ENCODE measurements at places on chromosomes 1 and 21.

DNA sequence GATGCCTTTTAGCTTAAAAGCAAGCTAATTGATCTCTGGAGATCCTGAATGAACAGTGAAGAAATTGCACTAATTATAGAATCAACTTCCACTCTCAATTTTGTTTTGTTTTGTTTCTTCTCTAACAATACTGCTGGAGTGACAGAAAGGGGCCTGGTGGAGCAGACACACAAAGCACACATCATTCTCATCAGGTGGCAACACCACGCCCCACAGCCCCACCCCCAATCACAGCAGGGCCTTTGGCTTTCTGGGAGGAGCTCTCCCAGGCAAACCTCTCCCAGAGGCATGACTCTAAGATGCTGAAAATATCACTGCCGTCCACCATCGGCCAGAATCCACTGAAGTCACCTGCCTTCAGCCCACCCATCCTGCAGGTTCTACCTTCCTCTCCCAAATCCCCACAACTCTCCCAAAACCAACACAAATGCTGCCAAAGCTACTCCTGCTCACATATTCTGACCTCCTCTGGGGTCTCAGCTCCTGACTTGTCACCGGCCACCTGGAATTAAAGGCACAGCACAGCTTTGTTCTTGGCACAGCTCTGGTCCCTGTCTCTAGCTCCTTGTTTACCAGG, 120.7 kb downstream of the GRIK3 start:
- DNase-seq: no peak

GRCh38 chr1:211591980-211592493, 13.1 kb upstream of the SLC30A1 start:
- DNase-seq: no peak

GRCh38 chr1:158976219-158976618, 33.5 kb upstream of the IFI16 start:
- no peak for DNase-seq

DNA sequence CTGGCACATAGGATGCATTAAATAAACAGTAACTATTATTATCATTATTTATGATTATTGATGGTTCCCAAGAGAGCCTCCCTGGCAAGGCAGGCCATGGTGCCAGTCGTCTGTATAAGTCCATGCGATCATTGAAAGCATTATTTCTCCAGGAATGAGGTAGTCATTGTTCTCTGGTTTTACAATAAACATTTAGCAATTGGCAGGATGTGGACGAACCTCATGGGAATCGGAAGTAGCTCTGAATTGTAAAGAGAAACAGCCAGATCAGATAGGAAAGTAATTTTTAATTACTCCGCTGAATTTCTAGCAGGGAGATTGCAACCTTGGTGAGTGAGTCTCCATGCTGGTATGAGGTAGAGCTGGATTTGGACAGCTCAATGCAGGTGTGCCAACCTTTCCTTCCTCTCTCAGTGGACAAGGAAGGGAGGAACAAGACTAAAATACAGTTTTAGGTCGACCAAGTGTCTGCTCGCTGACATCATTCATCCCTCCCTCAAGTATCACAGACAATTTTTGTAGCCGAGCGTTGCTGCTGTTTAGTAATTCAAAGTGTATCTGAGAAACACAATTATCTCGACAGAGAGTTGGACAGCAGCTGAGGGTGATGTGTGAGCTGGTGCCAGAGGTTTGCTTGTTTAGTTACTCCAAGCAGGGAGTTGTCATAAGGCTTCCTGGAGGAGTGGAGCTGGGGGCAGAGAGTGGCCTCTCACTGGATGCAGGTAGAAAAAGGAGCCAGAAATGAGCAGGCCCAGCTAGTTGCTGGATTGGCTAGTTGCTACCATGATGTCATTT, 250.8 kb downstream of the KCNJ6 start:
- DNase-seq: no peak

DNA sequence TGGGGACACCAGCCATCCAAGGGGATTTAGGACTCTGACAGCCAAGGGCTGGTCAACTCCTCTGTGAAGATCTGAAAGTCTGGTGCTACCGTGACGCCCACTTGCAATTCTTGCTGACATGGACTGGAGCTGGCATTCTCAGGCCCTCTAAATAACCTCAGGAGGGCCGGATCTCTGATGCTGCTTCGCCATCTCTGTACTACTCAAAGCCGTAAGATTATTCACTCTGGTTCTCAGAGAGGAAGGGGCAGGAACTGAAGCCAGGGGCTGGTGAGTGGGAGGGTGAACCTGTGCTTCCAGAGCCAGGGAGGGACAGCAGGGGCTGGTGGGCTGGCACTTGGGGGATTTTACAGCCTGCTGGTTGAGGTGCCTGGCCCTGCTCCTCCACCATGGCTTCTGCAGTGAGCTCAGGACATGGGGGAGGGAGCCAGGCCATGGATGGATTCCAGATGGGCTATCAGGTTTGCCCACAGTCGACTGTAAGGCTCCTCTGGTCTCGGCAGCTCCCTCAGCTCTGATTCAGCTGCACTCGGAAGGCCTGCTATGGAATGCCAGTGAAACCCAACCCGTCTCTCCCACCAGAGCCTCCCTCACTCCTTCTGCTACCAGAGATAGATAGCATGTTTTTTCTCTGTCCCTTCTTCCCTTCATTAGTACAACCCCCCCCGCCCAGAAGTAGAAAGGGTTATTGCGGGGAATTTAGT, 84.5 kb downstream of the PLXNA2 start:
- peak; percentile 66 for DNase-seq

GRCh38 chr1:219817914-219818313, 110.4 kb downstream of the SLC30A10 start:
- no peak for DNase-seq

- DNase-seq: no peak
These were observed 93.2 kb downstream of the KCTD3 start for GRCh38 chr1:215660259-215660658.

GRCh38 chr1:167728818-167729410, 7.1 kb downstream of the MPZL1 start:
- DNase-seq: no peak

DNA sequence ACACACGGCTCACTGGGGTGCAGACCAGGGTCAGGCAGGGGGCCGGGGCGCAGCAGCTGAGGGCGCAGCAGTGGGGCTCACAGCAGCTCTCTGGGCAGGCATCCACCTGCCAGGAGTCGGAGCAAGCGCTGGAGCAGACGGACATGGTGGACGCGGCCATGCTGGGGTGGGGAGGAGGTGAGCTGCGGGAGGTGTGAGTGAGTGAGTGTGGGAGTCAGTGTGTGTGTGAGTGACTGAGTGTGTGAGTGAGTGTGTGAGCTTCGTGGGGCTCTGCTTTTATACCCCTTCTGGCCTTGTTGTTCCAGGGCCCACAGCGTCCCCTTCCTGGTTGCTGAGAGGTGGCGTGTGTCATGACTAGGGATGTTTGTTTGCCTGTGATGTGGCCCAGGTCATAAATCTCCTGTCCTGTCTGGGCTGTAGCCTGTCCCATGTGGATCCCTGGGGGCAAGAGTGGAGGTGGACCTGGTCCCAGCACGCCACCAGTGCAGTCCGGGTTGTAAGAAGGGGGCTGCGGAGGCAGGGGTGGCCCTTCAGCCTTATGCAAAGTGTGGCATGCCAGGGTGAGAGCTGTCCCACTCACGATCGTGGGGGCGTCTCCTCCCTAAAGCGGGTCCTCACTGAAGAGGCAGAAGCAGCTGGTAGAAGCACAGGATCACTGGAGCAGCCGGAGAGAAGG, at the start of gene KRTAP10-1:
KRTAP10-1 (minus strand) TSS at position 205 of the 676 bp plus-strand sequence; CDS start at position 160, 45 bp downstream.
- DNase-seq: no peak

DNA sequence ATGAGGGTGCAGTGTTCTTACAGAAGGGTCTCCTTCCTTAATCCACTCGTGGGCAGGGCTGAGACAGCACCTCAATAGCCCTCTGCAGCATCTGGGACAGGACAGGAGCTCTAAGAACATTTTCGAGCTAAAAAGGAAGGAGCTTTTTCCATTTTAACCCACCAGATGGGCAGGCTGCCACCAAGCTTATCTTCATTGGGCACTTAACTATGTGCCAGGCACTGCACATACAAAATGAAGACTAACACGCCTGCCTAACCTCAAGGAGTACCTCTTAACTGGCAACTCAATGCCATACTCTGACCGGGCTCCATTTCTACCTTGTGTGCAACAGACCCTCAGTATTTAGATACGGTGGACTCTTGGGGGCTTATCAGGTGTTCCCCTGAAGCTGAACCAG, 48.2 kb downstream of the SSBP3 start:
- no peak for DNase-seq
